Aorta (tissue), 5 donors: ENCODE measurements at places on chromosomes 2 and 18. TPM values are rescaled to one million over a fixed set of nuclear protein-coding genes. Genes with fewer than 3 reads are reported as not detected.
A peak's percentile ranks its signal among the peaks of the same experiment; 100 is the strongest.

The SERPINB13 gene
- total RNA-seq = not detected

- no peak for DNase-seq
- H3K27me3 ChIP-seq = no peaks in the 10 kb centered on the region
- no peaks in the 10 kb centered on the region for H3K4me1 ChIP-seq
- H3K4me3 ChIP-seq = no peak overlapping the region
- no peaks in the 10 kb centered on the region for H3K36me3 ChIP-seq
Observed at GRCh38 chr2:6941299-6942046, 24.3 kb downstream of the RNF144A start.

DNA sequence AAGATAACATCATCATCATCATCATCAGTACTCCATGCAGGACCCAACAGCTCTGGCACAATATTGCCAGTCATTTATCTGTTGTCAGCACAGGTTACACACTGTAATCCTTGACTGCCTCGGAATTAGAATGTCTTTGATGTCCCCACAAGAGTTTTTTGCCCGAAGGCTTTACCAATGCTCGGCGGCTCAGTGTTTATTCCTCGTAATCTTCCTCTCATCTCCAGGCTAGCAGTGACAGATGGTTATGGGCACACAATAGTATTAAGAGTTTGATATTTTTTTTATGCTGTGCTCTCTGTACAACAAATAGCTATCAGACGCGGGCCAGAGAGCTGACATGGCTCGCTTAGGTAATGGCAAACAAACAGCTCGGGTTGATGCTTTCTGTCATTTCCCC, 515.2 kb downstream of the ZEB2 start:
- no peak overlapping the region for H3K27ac ChIP-seq
- H3K4me3 ChIP-seq = no peak overlapping the region
- no peaks in the 10 kb centered on the region for H3K27me3 ChIP-seq
- H3K36me3 ChIP-seq = no peaks in the 10 kb centered on the region
- no peak for DNase-seq
- no peaks in the 10 kb centered on the region for H3K4me1 ChIP-seq

GRCh38 chr2:17649026-17649425, 104.6 kb downstream of the SMC6 start:
- no peak overlapping the region for H3K27ac ChIP-seq
- H3K4me1 ChIP-seq = no peaks in the 10 kb centered on the region
- H3K27me3 ChIP-seq = no peaks in the 10 kb centered on the region
- H3K36me3 ChIP-seq = no peaks in the 10 kb centered on the region
- no peak overlapping the region for H3K4me3 ChIP-seq

The DNER gene
- 1.1 TPM for total RNA-seq

DNA sequence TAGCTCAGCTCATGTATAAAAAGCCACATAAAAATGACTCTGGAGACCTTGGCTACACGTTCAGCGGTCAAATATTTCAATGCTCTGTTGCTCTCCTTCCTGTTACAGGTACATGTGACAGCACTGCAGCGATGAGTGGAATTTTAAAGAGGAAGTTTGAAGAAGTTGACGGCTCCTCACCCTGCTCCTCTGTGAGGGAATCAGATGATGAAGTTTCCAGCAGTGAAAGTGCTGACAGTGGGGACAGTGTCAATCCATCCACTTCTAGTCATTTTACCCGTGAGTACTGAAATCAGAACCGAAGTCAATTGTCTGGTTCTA, 125.4 kb downstream of the CSRNP3 start:
- no peak overlapping the region for H3K27ac ChIP-seq
- H3K36me3 ChIP-seq = no peaks in the 10 kb centered on the region
- H3K4me1 ChIP-seq = no peaks in the 10 kb centered on the region

The SERPINB4 gene
- not detected for total RNA-seq

- H3K36me3 ChIP-seq = no peaks in the 10 kb centered on the region
- no peak for DNase-seq
- no peaks in the 10 kb centered on the region for H3K27me3 ChIP-seq
- no peak overlapping the region for H3K4me3 ChIP-seq
- no peaks in the 10 kb centered on the region for H3K4me1 ChIP-seq
Observed at GRCh38 chr18:32135625-32136024, 44.0 kb downstream of the RNF138 start.

DNA sequence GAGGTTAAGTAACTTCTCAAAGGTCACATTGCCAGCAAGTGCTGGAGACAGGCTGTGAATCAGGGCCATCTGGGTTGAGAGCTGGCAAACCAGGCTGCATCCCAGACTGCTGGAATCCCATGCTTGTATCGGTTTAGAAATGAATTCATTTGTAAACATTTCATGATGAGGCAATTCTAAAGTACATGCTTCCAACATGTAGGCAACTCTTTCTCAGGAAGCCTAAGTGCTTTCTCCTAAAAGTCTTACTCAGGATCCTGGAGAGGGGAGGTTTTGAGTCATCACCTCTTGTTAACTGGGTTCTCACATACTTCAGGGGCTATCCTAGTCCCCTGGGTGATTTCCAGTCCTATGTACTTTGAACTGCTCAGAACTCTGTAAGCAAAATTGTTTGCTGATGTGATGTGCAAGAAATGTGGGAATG, 416.5 kb downstream of the MEIS1 start:
- H3K4me3 ChIP-seq = no peak overlapping the region
- H3K4me1 ChIP-seq = no peaks in the 10 kb centered on the region
- no peak for DNase-seq
- H3K27me3 ChIP-seq = no peaks in the 10 kb centered on the region
- no peak overlapping the region for H3K27ac ChIP-seq

DNA sequence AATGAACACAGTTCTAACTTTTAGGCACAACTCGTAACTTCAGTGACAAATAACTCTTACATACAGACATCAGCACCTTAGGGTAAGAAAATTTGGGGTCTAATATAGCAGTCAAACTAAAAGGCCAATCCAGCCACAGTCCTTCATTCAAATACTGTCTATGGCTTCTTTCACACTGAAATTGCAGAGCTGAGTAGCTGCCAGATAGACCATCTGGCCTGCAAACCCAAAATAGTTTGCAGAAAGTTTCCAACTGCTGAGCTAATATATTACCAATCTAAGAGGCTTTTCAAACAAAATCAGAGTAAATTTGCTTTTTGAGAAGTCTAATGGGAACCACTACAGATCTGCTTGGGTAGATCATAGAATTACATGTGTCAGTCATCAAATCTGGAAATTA, 183.4 kb downstream of the GALR1 start:
- H3K4me3 ChIP-seq = no peak overlapping the region
- no peak overlapping the region for H3K27ac ChIP-seq
- DNase-seq = no peak
- no peaks in the 10 kb centered on the region for H3K27me3 ChIP-seq
- H3K36me3 ChIP-seq = no peaks in the 10 kb centered on the region

- no peak overlapping the region for H3K27ac ChIP-seq
- no peaks in the 10 kb centered on the region for H3K36me3 ChIP-seq
- H3K4me3 ChIP-seq = no peak overlapping the region
Observed at GRCh38 chr2:46278952-46279351, 18.3 kb upstream of the EPAS1 start.

- H3K4me3 ChIP-seq = no peak overlapping the region
- H3K4me1 ChIP-seq = no peaks in the 10 kb centered on the region
- H3K27ac ChIP-seq = no peak overlapping the region
- H3K36me3 ChIP-seq = no peaks in the 10 kb centered on the region
- H3K27me3 ChIP-seq = no peaks in the 10 kb centered on the region
Observed at GRCh38 chr2:18833941-18834340, 244.6 kb upstream of the NT5C1B start.

The HOXD12 gene
- not detected for total RNA-seq

DNA sequence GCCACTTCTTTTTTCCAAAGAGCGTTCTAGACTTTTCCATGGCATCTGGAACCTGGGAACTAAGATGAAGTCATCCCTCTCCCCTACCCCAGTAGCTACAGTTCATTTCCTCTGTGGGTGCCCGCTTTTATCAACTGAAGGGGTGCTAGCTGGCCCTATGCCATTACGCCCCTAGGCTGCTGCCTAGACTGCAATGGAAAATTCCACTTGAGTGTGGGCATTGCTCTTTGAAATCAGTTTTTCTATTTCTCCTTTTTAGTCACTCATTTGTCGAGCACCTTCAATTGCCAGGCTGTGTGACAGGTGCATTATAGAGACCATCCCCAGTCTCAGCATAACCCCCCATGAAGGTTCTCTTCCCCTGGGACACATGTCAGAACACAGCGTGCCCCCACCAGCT, 7.3 kb downstream of the TEX51 start:
- no peak overlapping the region for H3K4me3 ChIP-seq
- no peak for DNase-seq
- no peaks in the 10 kb centered on the region for H3K4me1 ChIP-seq
- H3K36me3 ChIP-seq = no peaks in the 10 kb centered on the region
- no peak overlapping the region for H3K27ac ChIP-seq

GRCh38 chr18:2083691-2084090, 487.6 kb downstream of the METTL4 start:
- no peak for DNase-seq
- no peaks in the 10 kb centered on the region for H3K36me3 ChIP-seq
- no peaks in the 10 kb centered on the region for H3K27me3 ChIP-seq

DNA sequence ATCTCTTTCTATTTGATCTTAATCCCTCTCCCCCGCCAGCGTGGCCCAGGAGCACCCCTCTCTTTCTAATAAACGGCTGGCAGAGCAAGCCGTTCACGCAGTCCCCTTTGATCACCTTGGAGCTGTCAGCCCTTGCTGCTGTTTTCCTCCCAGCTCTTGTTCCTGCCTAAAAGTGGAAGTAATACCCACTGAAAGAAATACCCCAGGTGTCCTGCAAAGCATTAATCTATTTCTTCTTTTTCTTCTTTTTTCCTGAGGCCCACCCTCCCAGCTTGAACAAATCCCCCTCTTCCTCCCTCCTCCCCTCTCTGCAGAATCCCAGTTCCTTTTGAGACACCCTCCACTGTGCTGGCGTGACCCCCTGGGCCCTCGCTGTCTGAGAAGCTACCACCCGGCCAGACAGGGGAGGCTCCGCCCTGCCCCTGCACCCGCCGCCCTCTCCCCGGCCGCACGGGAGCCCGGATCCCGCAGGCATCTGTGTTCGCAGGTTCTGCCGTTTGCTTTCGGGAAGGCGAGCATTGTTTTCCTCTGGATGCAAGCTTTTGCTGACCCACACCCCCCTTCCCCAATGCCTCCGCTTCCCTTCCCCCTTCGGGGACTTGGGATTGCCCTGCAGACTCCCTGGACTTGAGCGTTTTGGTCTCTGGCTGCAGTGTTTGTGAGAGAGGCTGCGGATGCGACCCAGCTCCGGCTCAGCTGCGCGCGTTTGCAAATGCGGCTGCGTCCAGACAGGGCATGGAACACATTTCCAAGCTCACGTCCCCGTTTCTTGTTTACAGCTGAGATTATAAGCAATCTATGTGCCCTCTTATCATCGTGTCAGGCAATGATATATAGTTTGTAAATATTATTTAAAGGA, 631.5 kb downstream of the NYAP2 start:
- DNase-seq = peak; percentile 80
- no peak overlapping the region for H3K27ac ChIP-seq
- no peaks in the 10 kb centered on the region for H3K27me3 ChIP-seq
- no peaks in the 10 kb centered on the region for H3K36me3 ChIP-seq
- H3K4me1 ChIP-seq = no peaks in the 10 kb centered on the region

The MYCN gene
- total RNA-seq = 0.45 TPM
